ENCODE measurements at places on chromosomes 1 and 21.
A peak's percentile ranks its signal among the peaks of the same experiment; 100 is the strongest.

GRCh38 chr1:24421502-24421901 lies 5.9 kb downstream of the NIPAL3 start:
- DNase-seq: no peak

GRCh38 chr1:2255420-2256369 lies 27.6 kb downstream of the SKI start:
- peak; percentile 52 for DNase-seq

GRCh38 chr1:55402671-55403464 lies 187.7 kb upstream of the USP24 start:
- DNase-seq: no peak

DNA sequence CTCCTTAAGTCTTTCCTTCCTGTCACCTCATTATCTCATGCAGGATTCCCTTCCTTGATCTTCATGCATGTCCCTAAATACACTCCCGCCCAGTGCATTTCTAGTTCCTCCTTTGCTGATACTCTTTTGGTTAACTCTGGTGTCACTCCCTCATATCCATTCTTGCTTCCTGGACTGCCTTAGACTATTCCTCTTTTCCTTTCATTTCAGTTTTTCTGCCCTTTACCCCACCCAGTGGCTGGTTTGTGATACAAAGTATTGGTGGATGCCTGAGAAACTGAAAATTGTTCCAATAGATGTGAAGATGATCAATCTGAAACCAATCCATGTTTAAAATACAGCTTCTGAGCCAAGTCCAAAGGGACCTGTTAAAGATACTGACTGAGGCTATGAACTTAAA lies 553.8 kb upstream of the CAMK1G start:
- DNase-seq: no peak

- no peak for DNase-seq
Observed at GRCh38 chr21:18117176-18117575, 127.5 kb upstream of the CHODL start.

GRCh38 chr1:26961826-26962225 lies 1.6 kb upstream of the KDF1 start:
- DNase-seq: no peak

- DNase-seq: no peak
Observed at GRCh38 chr1:66327588-66327987, 206.4 kb upstream of the SGIP1 start.
